ENCODE measurements at places on chromosomes 6 and 20. TPM values are rescaled to one million over a fixed set of nuclear protein-coding genes. Genes with fewer than 3 reads are reported as not detected.

DNA sequence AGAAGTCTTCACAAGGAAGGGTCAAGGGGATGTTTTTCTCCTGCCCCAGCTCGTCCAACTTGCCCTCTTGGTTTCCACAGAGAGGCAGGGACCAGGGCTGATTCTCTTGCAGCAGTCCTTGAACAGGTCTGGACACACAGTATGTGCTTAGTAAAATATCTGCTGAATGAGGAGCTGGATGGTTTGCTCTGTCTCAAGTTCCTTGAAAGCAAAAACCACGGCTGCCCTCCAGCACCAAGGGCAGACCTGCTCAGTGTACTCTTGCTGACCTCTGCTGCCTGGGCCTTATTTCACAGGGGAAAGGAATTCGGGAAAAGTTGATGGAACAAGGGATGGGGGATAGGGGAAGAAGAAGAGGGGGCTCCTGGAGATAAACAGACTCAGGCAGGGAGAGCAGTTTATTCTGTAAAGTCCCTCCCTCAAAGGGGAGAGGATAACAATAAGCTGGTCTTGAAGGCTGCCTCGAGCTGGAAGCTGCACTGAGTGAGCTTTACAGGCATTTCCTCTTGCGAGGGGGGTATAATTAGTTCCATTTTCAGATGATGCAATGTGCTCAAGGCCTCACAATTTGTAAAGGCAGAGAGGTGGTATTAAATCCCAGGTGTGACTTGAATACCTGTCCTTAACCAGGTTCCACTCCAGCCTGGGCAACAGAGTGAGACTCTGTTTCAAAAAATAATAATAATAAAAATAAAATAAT is 10.3 kb downstream of the KCNK5 start:
- DNase-seq = no peak

Gene CAGE1
- not detected for total RNA-seq

GRCh38 chr20:37366743-37367142 is 20.8 kb downstream of the SRC start:
- no peak for DNase-seq

- DNase-seq = no peak
Observed at GRCh38 chr6:52532457-52532856, 44.4 kb downstream of the TRAM2 start.

DNA sequence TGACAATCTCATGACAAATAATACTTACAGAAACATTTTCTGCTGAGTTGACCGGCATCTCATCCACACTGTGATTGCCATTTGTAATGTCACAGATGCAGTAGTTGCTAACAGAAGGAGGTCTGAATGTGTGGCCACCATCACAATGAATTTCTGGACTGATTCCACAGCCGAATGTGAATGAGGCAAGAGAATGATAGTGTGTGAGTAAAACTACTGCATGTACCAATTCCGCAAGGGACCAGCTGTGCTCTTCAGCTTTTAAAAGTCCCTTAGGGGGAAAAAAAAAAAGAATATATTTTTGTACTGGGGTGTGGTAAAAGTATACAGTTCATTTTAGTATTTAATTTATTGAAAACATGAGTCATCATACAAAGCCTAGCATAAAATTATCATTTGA is 96.2 kb downstream of the SESN1 start:
- DNase-seq = no peak

- DNase-seq = no peak
Observed at GRCh38 chr6:6738922-6739716, 150.6 kb downstream of the LY86 start.

DNA sequence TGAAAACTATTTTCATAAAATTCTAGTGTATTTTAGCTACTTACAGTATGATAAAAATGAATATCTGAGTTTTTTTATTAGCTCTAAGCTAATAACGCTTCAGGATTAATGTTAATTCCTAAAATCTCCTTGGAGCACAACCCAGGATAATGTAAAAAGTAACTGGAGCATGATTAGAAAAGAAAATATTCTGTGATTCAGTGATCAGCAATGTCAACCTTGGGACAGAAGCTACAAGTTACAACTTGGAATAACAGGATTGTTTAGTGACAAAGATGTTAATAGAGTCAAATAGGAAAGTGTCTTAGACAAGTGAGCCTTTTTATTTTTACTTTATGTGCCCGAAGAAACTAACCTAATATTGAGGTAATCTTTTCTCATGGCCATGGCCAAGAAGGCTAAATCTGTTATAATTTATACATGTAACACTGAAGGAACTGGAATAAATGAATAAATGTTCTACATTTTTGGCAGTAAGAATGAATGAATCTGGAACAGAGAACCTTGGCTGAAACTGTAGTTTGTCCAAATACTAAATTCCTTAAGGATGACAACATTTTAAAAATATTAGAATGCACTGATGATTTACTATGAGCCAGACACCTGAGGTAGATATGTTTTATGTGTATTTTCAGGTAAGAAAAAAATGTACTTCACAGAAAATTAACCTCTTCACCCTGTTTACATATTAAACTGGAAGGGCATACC is 994.0 kb downstream of the GRIK2 start:
- DNase-seq = no peak

Gene C20orf204
- total RNA-seq = 2.1 TPM

Gene PLCB4
- total RNA-seq = 12.3 TPM

Gene PGM3
- total RNA-seq = 27.2 TPM

DNA sequence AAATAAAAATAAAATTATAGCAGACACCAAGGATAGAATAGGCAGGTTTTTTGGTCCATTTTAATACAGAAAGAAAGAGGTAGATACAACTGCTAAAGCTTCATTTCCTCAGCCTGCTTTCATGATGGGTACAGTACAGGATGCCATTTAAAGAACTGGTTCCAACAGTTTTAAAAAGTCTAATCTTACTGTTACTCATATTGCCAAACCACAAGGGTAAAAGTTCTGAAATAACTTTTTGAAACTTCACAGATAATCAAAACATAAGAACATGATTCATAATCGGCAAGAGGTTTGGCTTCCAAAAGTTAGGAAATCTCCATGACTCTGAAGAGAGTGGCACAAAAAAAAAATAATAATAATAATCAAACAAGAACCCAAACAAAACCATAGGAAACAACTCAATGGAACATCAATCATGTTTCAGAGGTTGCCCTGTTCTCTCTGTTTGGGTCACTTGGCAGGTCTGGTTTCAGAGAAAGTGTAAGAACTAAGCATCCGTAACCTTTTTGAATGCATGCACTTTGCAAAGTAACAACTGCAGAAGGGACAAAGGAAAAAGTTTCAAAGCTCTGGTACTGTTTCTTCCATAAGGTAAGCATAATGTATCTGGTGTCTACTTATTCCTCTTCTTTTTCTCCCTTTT is 79.7 kb downstream of the SMLR1 start:
- no peak for DNase-seq

DNA sequence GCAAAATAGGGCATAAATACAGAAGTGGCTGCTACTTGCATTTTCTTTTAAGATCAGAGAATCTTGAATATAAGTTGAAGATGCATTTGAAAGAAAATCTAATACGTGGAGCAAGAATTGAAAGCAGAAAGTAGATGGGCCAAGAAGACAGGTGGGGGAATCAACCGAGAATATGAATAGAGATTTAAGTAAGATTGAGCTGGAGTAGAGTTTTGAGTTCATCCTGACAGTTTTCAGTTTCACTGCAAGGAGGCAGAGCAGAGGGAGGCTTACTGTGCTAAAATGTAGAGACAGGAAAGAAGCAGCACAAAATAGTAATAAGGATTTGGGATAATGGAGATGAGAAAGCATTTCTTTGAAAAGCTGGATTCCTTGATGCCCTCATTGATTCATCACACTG is 214.5 kb downstream of the GJA1 start:
- DNase-seq = no peak

- no peak for DNase-seq
Observed at GRCh38 chr6:46799657-46800056, 6.5 kb downstream of the MEP1A start.

- DNase-seq = no peak
Observed at GRCh38 chr20:47676912-47677634, 108.2 kb downstream of the SULF2 start.

DNA sequence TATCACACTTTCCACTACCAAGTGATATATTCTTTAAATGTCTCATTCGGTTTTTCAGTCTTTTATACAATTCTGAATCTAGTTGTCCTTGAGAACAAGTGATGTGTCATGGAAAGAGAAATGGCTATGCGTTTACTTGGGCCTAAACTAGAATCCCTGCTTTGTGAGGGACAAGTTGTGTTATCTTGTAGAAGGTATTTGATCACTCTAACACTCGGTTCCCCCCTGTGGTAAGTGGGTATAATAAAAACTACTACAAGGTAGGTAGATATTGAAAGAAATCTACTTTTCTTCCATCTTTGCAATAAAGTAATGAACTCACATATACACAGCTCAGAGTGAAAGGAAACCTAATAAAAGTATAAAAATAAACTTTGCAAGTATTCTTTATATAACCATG is 108.9 kb downstream of the MANEA start:
- DNase-seq = no peak

- DNase-seq = no peak
Observed at GRCh38 chr6:127880429-127880828, 20.4 kb downstream of the THEMIS start.

GRCh38 chr6:4008324-4009047 is 70.5 kb downstream of the FAM217A start:
- DNase-seq = no peak
